ENCODE measurements at places on chromosomes 11 and 22. TPM values are rescaled to one million over a fixed set of nuclear protein-coding genes. Genes with fewer than 3 reads are reported as not detected.

- no peak for DNase-seq
- H3K4me1 ChIP-seq = no peaks in the 10 kb centered on the region
- no peaks in the 10 kb centered on the region for H3K36me3 ChIP-seq
- no peaks in the 10 kb centered on the region for H3K27me3 ChIP-seq
- no peak overlapping the region for H3K27ac ChIP-seq
These were observed 1243.0 kb upstream of the RAG2 start for GRCh38 chr11:37841016-37841415.

MEN1 gene
- 56.9 TPM for total RNA-seq

ASCL3 gene
- not detected for total RNA-seq

SMIM38 gene
- total RNA-seq = 0.20 TPM

- no peak overlapping the region for H3K27ac ChIP-seq
- H3K27me3 ChIP-seq = no peaks in the 10 kb centered on the region
- no peak overlapping the region for H3K4me3 ChIP-seq
- no peak for DNase-seq
- H3K4me1 ChIP-seq = no peaks in the 10 kb centered on the region
These were observed 76.4 kb upstream of the DRD2 start for GRCh38 chr11:113551645-113552044.

FOLR1 gene
- total RNA-seq = 0.55 TPM

GRCh38 chr22:23067023-23067650, 3.2 kb upstream of the GNAZ start:
- H3K27me3 ChIP-seq = peaks cover 33% of the 10 kb centered on the region
- peak; percentile 36 for DNase-seq
- H3K27ac ChIP-seq = no peak overlapping the region
- H3K4me3 ChIP-seq = no peak overlapping the region
- H3K4me1 ChIP-seq = peaks cover 3% of the 10 kb centered on the region
- H3K36me3 ChIP-seq = no peaks in the 10 kb centered on the region

DNA sequence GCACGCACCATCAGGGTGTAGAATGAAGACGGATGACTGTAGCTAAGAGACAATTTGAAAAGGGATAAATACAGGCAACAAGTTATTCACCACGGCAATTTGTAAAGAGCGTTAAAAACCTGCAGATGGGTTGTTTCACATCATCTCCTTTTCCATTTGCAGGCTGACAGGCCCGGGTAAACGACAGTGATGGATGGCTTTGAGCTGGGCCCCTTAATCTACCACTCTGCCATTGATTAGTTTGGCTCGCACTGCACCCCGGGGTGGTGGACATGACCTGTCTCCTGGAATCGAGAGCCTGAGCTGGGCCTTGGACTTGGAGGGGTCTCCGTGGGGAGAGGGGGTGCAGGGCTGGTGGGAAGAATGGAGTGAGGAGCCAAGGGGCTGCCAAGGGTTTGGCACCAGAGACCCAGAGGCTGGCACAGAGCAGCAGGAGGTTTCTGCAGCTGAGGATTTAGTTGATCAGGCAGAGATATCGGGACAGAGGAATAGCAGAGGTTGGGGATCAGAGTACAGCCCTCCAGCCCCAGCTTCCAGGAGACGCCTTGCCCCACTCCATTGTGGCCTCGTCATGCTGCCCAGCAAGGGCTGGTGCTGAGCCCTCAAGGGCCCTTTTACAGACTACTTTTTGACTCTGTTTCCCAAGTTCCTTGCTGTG, 110.6 kb upstream of the NECTIN1 start:
- no peaks in the 10 kb centered on the region for H3K4me1 ChIP-seq
- H3K4me3 ChIP-seq = no peak overlapping the region
- no peaks in the 10 kb centered on the region for H3K36me3 ChIP-seq
- DNase-seq = no peak
- no peaks in the 10 kb centered on the region for H3K27me3 ChIP-seq

MIOX gene
- total RNA-seq = 0.30 TPM

DNA sequence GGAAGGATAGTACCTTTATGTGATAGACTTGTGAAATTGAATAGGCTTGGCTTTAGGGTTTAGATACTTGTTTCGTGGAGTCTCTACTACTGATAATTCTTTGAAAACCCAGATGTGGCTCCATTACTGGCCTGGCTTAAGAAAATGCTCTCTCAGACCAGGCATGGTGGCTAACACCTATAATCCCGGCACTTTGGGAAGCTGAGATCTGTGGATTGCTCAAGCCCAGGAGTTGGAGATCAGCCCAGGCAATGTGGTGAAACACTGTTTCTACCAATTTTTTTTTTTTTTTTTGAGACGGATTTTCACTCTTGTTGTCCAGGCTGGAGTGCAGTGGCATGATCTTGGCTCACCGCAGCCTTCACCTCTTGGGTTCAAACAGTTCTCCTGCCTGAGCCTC, 40.9 kb downstream of the ATG13 start:
- peaks cover 49% of the 10 kb centered on the region for H3K36me3 ChIP-seq
- no peaks in the 10 kb centered on the region for H3K4me1 ChIP-seq
- DNase-seq = no peak
- no peak overlapping the region for H3K27ac ChIP-seq
- H3K27me3 ChIP-seq = no peaks in the 10 kb centered on the region

CDKN1C gene
- total RNA-seq = 12.8 TPM

GRCh38 chr22:27976586-27976985, 57.5 kb upstream of the PITPNB start:
- H3K27ac ChIP-seq = no peak overlapping the region
- no peak for DNase-seq
- no peaks in the 10 kb centered on the region for H3K27me3 ChIP-seq
- no peaks in the 10 kb centered on the region for H3K4me1 ChIP-seq

GRCh38 chr22:20102203-20102780, 13.6 kb upstream of the RANBP1 start:
- H3K36me3 ChIP-seq = peaks cover 55% of the 10 kb centered on the region
- H3K4me3 ChIP-seq = no peak overlapping the region
- no peak overlapping the region for H3K27ac ChIP-seq

DNA sequence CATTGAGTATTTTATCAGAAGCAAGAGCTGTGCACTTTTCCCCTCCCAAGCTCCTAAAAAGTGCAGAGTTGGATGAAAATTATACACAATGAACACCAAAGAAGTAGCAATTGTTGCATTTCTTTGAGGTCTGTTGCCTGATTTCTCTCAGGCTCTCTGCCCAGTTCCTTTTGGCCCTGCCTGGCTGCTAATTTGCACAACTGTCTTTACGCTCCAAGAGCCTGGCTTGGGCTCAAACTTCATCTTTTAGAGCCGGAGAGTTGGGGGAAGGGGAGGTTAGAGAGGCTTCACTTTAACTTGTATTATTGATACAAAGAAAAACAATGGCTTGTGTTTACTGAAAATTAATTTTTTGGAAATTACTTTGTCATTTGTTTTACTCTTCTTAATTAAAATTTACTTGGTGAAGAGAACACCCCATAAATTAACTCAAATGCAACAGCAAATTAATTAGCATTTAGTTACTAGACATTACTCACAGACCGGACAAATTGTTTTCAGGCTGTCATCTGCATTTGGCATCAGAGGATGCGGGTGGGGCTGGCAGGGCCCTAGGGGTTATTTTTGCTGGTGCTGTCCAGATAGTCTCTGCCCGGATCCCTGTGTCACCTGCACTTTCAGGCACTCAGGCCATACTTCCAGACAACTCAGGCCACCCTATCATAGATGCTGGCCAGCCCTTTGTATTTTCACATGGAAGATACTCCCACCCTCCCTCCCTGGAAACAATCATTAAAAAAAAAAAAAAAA, 407.3 kb downstream of the NXPE2 start:
- H3K36me3 ChIP-seq = no peaks in the 10 kb centered on the region
- no peak overlapping the region for H3K4me3 ChIP-seq
- peaks cover 9% of the 10 kb centered on the region for H3K4me1 ChIP-seq
- H3K27me3 ChIP-seq = no peaks in the 10 kb centered on the region
- no peak overlapping the region for H3K27ac ChIP-seq
- DNase-seq = no peak

- no peaks in the 10 kb centered on the region for H3K36me3 ChIP-seq
- H3K4me3 ChIP-seq = no peak overlapping the region
- no peaks in the 10 kb centered on the region for H3K27me3 ChIP-seq
- DNase-seq = no peak
- H3K27ac ChIP-seq = no peak overlapping the region
These were observed 51.5 kb upstream of the PHF21B start for GRCh38 chr22:45061332-45061731.

DNA sequence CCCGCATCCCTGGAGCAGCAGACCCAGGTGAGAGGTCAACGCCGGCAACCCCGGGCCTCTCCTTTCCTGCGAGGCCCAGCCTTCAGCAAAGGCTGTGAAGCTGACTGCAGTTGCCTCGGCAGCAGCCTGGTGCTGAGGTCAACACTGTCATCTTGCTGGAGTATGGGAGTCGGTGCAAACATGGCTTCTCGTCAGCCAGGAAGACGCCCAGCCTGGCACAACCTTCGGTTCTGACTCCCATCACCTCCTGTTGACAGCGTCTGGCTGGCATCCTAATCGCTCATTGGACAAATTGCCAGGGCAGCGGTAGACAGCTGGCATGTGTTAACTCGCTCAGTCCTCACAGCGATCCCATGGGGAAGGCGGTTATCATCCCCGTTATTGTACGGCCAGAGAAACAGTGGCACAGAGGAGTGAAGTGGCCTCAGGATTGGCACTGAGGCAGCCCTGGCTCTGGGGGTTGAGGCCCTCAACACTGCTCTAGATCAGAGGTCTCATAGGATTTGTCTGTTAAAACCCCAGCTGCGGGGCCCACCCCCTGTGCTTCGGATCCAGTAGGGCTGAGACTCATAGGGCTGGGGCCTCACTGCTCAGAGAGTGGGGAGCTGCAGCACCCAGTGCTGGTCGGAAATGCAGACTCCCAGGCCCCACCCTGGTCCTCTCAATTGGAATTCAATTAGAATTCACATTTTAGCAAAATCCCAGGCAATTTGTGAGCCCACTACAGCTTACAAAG, 39.3 kb upstream of the TP53I11 start:
- no peak overlapping the region for H3K4me3 ChIP-seq
- no peaks in the 10 kb centered on the region for H3K36me3 ChIP-seq

- no peak for DNase-seq
- no peaks in the 10 kb centered on the region for H3K36me3 ChIP-seq
- no peak overlapping the region for H3K27ac ChIP-seq
- peaks cover 8% of the 10 kb centered on the region for H3K4me1 ChIP-seq
These were observed 181.4 kb downstream of the KIRREL3 start for GRCh38 chr11:126819194-126819593.

DNA sequence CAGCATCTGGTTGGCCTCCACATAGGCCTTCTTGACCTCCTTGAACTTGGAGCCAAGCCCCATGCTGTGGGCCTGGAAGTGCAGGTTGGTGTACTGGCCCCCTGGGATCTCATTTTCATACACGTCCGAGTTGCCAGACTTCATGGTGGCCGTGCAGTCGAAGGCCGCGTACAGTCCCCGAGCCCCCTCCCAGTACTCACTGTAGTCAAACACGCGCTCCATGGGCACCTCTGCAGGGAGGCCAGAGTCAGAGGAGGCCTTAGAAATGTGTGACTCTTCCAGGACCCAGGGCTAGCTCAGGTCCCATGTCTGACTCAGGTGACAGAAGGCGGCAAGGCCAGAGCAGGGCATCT, 6.7 kb upstream of the LRFN4 start:
- no peaks in the 10 kb centered on the region for H3K4me1 ChIP-seq
- H3K36me3 ChIP-seq = peaks cover 21% of the 10 kb centered on the region
- H3K27ac ChIP-seq = no peak overlapping the region
- no peaks in the 10 kb centered on the region for H3K27me3 ChIP-seq
- no peak overlapping the region for H3K4me3 ChIP-seq

GRCh38 chr11:17593466-17594245, 46.6 kb downstream of the OTOG start:
- no peaks in the 10 kb centered on the region for H3K27me3 ChIP-seq
- no peak for DNase-seq
- H3K4me1 ChIP-seq = no peaks in the 10 kb centered on the region
- H3K4me3 ChIP-seq = no peak overlapping the region
- H3K27ac ChIP-seq = no peak overlapping the region

GNG3 gene
- total RNA-seq = 6.4 TPM

GRCh38 chr22:38870312-38870741, 1.7 kb downstream of the CBX6 start:
- H3K4me1 ChIP-seq = peaks cover 10% of the 10 kb centered on the region
- peak overlapping the region; percentile 97 for H3K4me3 ChIP-seq
- no peak for DNase-seq
- H3K36me3 ChIP-seq = peaks cover 17% of the 10 kb centered on the region

DNA sequence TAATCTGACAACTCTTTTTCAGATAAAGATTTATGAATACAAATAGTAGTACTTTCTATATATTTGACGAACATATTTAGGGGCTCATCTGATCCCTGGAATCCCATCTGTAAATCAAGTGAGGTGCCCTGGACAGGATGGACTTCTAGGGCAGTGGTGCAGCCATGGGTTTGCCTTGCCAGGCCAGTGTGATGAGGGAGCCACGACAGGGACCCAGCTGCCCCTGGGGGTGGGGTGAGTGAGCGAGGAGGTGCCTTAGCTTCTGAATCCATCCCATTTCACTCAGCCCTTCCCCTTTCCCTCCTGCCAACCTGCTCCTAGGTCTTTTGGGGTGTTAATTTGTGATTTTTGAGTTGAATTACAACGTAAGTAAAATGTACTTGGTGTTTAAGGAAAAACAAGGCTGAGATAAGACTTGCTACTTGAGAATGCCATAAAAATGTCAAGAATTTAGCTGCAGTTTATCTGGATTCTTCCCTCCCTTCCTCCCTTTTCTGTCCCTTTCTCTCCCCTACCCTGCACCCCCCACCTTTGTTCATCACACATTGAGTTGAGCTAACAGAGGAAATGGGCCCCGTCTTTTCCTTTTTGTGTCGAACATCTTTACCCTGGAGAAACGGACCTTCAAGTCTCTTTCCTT, 60.8 kb downstream of the PPFIBP2 start:
- no peaks in the 10 kb centered on the region for H3K36me3 ChIP-seq
- H3K27ac ChIP-seq = no peak overlapping the region
- H3K27me3 ChIP-seq = no peaks in the 10 kb centered on the region
- H3K4me3 ChIP-seq = no peak overlapping the region

GRCh38 chr22:17116572-17117330, 4.4 kb downstream of the TMEM121B start:
- H3K27me3 ChIP-seq = peaks cover 1% of the 10 kb centered on the region
- DNase-seq = no peak
- no peaks in the 10 kb centered on the region for H3K36me3 ChIP-seq
- H3K27ac ChIP-seq = no peak overlapping the region
- peaks cover 4% of the 10 kb centered on the region for H3K4me1 ChIP-seq
- no peak overlapping the region for H3K4me3 ChIP-seq

Measured in H1 (cell line).